ENCODE measurements at places on chromosomes 3 and 15. TPM values are rescaled to one million over a fixed set of nuclear protein-coding genes. Genes with fewer than 3 reads are reported as not detected.

Gene RBMS3
- total RNA-seq, result 54.1 TPM

Gene C3orf85
- total RNA-seq, result not detected

- H3K36me3 ChIP-seq, result no peaks in the 10 kb centered on the region
- no peak overlapping the region for H3K4me3 ChIP-seq
- H3K27me3 ChIP-seq, result no peaks in the 10 kb centered on the region
- no peak for DNase-seq
- H3K4me1 ChIP-seq, result no peaks in the 10 kb centered on the region
Measured at GRCh38 chr3:116886202-116886893, 176.8 kb downstream of the TUSC7 start.

- no peak for DNase-seq
- no peaks in the 10 kb centered on the region for H3K27me3 ChIP-seq
- no peak overlapping the region for H3K27ac ChIP-seq
- no peak overlapping the region for H3K4me3 ChIP-seq
Measured at GRCh38 chr15:29316422-29316821, 46.8 kb upstream of the NSMCE3 start.

DNA sequence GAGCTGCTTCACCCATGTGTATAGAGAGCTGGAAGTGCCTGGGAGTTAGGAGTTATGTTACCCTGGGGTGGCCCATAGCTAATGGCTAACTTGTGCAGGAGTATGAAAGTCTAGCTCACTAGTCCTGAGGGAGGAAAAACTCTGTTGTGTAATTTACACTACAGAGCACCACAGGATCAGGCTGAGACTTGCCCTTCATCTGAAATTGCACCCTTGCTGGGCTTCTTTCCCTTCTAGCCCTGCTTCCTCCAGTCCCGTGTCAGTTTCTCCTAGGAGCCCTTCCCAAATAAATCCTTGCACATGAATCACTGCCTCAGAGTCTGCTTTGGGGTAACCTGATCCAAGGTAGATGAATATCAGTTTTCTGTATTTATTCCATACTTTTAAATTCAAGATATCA, 40.0 kb downstream of the CTXND1 start:
- H3K27ac ChIP-seq, result no peak overlapping the region
- peaks cover 8% of the 10 kb centered on the region for H3K4me1 ChIP-seq
- H3K4me3 ChIP-seq, result no peak overlapping the region
- no peak for DNase-seq
- H3K36me3 ChIP-seq, result no peaks in the 10 kb centered on the region

Data from upper lobe of left lung (tissue), 6 donors.